Fibroblast of lung (primary cell): ENCODE measurements at places on chromosomes 16 and 17.

DNA sequence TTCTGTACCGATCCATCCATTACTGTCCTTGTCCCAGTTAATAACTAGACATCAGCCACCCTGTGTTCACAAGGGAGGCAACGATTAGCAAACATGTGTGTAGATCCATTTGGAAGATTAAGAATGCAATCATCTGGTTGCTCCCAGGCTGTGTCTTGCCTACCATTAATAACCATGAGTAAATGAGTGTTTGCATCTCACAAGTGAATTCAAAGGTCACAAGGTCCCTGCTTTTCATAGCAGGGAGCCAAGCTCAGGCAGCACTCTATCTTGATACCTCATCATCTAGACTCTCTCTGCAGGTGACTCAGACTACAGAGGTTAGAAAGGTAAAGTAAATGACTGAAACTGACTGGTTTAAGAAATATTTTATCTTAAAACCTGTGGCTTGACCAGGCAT, 25.3 kb downstream of the VWA3A start:
- DNase-seq, result peak; percentile 5

DNA sequence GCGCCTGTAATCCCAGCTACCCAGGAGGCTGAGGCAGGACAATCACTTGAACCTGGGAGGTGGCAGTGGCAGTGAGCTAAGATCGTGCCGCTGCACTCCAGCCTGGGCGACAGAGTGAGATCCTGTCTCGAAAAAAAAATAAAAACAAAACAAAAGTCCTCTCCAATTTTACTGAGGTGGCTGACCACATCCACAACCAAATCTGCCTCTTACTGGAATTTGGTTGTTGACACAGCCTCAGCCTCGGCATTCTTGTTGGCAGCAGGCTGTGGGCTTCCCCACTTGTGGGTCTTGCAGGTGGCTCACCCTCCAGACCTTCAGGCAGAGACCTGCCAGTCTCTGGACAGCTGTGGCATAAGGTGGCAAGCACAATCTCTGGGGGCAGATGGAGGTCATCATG, 15.6 kb downstream of the B4GALNT2 start:
- no peak for DNase-seq

DNA sequence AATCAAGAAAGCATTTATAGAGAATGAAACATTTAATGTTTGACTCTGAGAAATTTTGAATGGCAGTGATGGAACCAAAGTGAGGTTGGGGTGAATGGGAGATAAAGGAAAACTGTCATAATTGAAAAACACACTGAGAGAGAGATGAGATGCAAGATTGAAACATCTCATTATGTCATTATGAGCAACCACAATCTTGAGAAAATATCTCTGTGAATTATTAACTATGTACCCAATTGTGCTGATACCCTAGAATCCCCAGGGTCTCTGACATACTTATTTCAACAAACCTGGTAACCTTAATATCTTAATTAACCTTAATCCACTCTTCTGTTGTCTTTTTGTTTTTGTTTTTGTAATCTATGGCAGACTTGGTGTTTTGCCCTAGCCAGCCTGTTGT, 143.5 kb upstream of the HLF start:
- no peak for DNase-seq

- DNase-seq, result peak; percentile 50
These were observed at the start of gene NTN1 for GRCh38 chr17:9021158-9021991. TSS of gene NTN1 (plus strand) at chr17:9021510. CDS start at chr17:9022374, 864 bp downstream.
